ENCODE measurements at places on chromosomes 4 and X. TPM values are rescaled to one million over a fixed set of nuclear protein-coding genes. Genes with fewer than 3 reads are reported as not detected.

PTPN13 gene
- polyA plus RNA-seq = 13.0 TPM

EGF gene
- not detected for polyA plus RNA-seq

ARX gene
- polyA plus RNA-seq = not detected

MAML3 gene
- 0.61 TPM for polyA plus RNA-seq

BANK1 gene
- polyA plus RNA-seq = not detected

AADAT gene
- polyA plus RNA-seq = 7.7 TPM

ARFIP1 gene
- 40.7 TPM for polyA plus RNA-seq

ARMCX2 gene
- 31.8 TPM for polyA plus RNA-seq

TLR10 gene
- polyA plus RNA-seq = not detected

SPATA18 gene
- polyA plus RNA-seq = 13.7 TPM

BOD1L1 gene
- 6.3 TPM for polyA plus RNA-seq

TLR8 gene
- polyA plus RNA-seq = not detected

ACTRT1 gene
- not detected for polyA plus RNA-seq

MND1 gene
- polyA plus RNA-seq = 4.3 TPM

ITGB1BP2 gene
- polyA plus RNA-seq = not detected

RLIM gene
- 11.4 TPM for polyA plus RNA-seq

NPY1R gene
- polyA plus RNA-seq = not detected

DNAAF6 gene
- polyA plus RNA-seq = not detected

UGT2B15 gene
- not detected for polyA plus RNA-seq

MAGEA12 gene
- polyA plus RNA-seq = 0.18 TPM

GPC4 gene
- 6.4 TPM for polyA plus RNA-seq

RAI2 gene
- not detected for polyA plus RNA-seq

RGN gene
- 2.4 TPM for polyA plus RNA-seq

NR0B1 gene
- not detected for polyA plus RNA-seq

GAGE12G gene
- not detected for polyA plus RNA-seq

TMPRSS11A gene
- polyA plus RNA-seq = not detected

ATP1B4 gene
- polyA plus RNA-seq = not detected

FMR1NB gene
- not detected for polyA plus RNA-seq

PPEF2 gene
- not detected for polyA plus RNA-seq

PDZD4 gene
- not detected for polyA plus RNA-seq

FAM3A gene
- polyA plus RNA-seq = 35.2 TPM

DCLK2 gene
- 0.74 TPM for polyA plus RNA-seq

TCEAL2 gene
- polyA plus RNA-seq = not detected

TMA16 gene
- polyA plus RNA-seq = 26.0 TPM

SH3D19 gene
- polyA plus RNA-seq = 29.1 TPM

FGG gene
- not detected for polyA plus RNA-seq

PGK1 gene
- 768 TPM for polyA plus RNA-seq

ASB9 gene
- not detected for polyA plus RNA-seq

CXCL3 gene
- polyA plus RNA-seq = 2.1 TPM

FGF5 gene
- polyA plus RNA-seq = 63.7 TPM

MEPE gene
- not detected for polyA plus RNA-seq
